ENCODE measurements at places on chromosomes 5 and 9.

GRCh38 chr5:110401881-110402280 lies 324.6 kb downstream of the TMEM232 start:
- no peak for DNase-seq

- no peak for DNase-seq
Measured at GRCh38 chr5:11560915-11561697, 343.1 kb downstream of the CTNND2 start.

- DNase-seq = no peak
Measured at GRCh38 chr5:1208743-1209488, 7.5 kb downstream of the SLC6A19 start.

- peak; percentile 98 for DNase-seq
Measured at GRCh38 chr9:36258208-36258995, at the start of gene GNE. Gene GNE, minus strand, starts transcription at chr9:36258448. Its CDS starts 9,093 bp downstream, at chr9:36249355.

- peak; percentile 20 for DNase-seq
Measured at GRCh38 chr5:171961117-171961516, 45.3 kb downstream of the FBXW11 start.

DNA sequence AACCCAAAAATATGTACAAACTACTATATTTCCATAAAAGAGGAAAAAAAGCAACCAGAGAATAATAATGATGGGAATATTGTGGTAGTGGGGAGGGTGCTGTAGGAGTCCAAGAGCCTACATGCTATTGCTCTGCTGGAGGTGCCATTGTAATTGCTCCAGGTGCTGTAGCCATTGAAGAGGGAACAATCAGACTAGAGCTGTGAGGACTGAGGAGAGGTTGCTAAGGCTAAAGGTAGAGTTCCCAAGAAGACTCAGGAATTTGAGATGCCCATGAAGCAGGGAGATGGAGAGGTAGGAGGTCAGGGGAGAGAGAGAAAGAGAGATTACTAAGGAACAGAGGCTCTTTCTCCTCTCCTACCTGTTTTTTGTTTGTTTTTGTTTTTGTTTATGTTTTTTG lies 394.0 kb downstream of the DMRTA1 start:
- no peak for DNase-seq

DNA sequence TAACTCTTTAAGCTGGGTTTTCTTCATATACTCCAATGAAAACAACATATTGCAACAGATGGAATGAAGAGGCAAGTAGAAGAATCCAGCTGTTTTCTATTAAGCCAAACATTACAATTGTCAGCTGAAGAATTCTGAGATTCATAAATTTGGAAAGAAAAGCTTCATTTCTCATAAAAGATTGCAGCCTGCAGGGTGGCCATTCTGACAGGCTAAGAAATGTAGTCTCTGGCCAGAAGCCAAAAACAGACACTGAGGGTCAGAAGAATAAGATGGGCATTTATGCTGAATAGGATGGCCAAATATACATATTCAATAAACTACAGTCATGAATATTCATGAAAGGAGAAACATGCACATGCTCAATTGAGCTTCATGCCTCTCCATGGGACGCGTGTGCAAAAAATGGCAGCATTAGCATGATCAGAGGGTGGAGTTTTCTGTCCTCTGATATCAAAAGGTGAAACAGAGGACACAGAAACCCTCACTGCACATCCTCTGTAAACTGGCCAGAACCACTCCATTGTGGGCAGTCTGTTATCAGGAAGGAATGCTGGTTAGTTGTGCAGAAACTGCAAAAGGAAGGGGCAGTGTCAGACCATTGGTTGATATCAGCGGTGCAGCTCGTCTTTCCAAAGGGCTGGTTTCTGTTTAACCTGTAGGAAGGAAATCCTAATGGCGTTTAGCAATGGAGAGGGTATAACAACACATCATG lies 50.2 kb downstream of the FXN start:
- no peak for DNase-seq

DNA sequence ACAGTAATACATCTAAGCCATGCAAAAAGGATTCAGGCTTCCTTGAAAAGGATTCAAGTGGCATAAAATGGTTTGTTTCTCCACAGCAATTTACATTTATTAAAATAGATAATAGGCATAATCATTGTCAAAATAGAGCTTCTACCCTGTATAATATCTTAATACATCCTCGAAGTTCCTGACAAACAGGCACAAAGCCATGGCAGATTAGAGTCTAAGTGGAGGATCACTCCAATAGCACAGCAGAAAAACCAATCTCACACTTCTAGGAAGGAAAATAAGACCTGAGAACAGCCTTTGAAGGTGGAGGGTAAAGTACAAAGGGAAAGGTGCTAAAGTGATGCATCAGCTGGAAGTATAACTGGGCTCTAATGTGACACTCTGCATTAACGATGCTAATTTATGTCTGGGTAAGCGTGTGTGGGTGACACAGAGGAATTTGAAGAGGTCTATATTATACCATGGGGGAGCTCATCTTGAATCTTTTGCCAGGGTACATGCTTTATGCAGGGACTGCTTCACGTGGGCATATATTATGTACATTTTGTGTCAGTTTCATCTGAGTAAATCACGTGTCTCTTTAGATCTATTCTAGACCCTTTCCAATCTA lies 28.8 kb downstream of the PPP2R2B start:
- no peak for DNase-seq

All from CD8-positive, alpha-beta T cell (primary cell).